ENCODE measurements at places on chromosomes 4 and X.

GRCh38 chrX:107552930-107553329 is 75.4 kb upstream of the PRPS1 start:
- no peak for DNase-seq

DNA sequence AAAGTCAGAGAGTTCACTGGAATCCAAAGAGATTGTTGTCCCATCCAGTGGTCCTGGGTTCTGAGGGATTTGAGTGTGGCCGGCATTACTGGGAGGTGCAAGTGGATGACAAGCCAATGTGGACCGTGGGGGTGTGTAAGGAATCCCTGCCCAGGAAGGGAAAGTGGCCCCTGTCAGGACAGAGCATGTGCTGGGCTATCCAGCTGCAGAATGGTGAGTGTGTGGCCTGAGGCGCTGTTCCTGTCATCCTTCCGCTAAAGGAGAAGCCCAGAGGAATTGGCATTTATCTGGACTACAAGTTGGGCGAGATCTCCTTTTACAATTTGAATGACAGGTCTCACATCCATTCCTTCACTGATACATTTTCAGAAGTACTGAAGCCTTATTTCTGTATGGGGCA is 20.4 kb upstream of the TRIM60 start:
- no peak for DNase-seq

DNA sequence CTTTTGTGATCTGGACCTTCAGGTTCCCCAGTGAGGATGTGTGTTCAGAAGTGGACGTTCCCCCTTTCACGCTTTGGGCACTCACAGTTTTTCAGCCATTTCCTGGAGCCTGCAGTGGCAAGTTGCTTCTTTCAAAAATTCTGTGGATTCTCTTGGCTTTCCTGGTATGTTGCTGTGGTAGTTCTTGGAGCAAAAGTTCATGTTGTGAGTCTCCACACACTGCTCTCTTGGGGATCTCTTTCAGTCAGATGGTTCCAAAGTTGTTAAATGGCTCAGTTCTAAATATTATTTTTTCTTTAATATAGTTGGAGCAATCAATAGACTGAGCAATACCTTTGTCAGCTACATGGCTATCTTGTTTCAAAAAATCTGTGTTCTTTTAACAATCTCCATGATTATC is 28.5 kb upstream of the BANK1 start:
- no peak for DNase-seq

DNA sequence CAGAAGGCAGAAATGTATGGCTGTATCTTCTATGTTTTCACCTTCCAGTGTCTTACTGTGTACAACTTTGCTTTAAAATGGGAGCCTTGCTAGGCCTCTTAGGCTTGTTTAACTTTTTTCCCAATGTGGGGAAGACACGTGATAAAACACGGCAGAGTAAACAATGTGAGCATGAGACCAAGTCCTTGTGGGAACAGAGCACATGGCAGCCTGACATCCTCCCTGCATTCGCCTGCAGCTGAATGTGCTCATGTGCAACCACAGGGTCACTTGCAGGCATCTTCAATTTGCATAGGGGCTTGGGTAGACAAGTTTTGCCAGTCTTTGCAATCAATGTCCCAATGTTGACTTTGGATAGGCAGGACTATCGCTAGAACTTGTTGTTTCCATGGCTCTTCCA is 91.8 kb downstream of the CCNG2 start:
- no peak for DNase-seq

GRCh38 chr4:6532658-6533057 is 42.3 kb upstream of the MAN2B2 start:
- DNase-seq: no peak
